Activated CD4-positive, alpha-beta T cell treated with anti-CD3 and anti-CD28 coated beads, Interleukin-2, Interleukin-6, amounts not matched to agents 100 ng/mL and 50 ng/mL, durations not matched to agents 16 hours and 8 hours (primary cell): ENCODE measurements at places on chromosomes 1 and 21.

- no peak for DNase-seq
These were observed 55.5 kb downstream of the PGM1 start for GRCh38 chr1:63648689-63649088.

- no peak for DNase-seq
These were observed 8.0 kb upstream of the BARHL2 start for GRCh38 chr1:90724926-90725656.

DNA sequence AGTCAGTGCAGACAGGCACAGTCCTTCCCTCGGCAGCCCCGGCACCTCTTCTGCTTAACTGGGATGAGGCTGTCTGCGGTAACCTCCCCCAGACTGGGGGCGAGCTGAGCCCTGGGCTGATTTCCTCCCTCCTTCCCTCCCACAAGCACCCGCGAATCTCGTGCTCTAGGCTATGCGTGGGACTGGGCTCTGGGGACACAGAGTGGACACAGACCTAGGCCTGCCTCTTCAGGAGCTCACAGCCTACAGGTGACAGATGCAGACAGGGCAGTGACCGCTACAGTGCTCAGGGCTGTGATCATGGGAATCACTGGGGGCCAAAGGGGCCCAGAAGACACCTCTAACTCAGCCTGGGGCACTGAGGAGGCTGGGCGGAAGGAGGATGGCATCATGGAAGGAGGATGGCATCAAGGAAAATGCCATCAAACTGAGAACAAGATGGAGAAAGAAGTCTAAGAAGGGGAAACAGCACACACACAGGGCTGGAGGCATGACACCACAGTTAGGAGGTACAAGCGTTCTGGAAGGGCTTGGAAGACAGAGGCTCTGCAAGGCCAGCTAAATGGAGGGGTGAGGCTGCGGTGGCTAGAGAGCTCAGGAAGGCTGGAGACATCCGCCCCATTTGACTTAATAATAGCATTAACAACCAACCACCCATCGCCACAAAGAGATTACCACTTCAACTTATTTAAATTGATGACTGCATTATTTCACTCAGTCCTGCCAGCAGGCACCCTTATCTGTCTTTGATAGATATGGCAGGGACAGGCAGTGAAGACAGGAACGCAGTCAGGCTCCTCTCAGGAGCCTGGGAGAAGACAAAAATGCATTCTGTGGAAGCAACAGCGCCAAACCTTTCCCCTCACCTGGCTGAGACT is 4.2 kb downstream of the TTC39A start:
- no peak for DNase-seq

DNA sequence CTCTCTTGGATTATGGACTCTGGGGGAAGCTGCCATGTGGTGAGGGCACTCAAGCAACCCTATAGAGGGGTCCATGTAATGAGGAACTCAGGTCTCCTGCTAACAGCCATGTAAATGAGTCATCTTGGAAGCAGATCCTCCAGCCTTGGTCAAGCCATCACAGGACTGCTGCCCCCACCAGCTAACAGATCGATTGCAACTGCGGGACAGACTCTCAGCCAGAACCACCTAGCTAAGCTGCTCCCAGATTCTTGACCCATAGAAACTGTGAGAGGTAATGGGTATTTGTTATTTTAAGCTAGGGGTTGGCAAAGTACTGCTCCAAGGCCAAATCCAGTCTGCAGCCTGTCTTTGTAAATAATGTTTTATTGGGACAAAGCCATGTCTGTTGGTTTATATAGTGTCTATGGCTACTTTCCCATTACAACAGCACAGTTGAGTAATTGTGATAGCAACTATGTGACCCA is 27.6 kb upstream of the MAP3K7CL start:
- DNase-seq = no peak

- DNase-seq = no peak
These were observed 49.1 kb upstream of the LRRC3 start for GRCh38 chr21:44405948-44406872.

- DNase-seq = no peak
These were observed 74.6 kb downstream of the LMO4 start for GRCh38 chr1:87403061-87403820.

DNA sequence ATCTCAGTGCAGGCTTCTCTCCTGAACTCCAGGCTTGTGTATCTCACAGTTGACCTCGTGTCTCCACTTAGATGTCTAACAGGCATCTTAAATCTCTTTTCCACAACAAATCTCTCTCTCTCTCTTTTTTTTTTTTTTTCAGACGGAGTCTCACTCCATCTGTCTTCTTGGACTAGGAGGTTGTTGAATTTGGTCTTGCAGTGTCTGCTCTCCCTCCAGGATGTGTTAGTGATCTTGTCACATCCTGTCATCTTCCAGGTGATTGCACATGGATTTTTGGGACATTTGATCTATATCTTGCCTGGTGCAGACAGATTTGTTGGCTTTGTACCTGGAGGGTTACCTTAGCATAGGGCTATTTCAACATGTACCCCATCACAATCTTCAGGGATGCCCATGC is 26.5 kb upstream of the KCNA10 start:
- DNase-seq = no peak

- no peak for DNase-seq
These were observed 24.0 kb upstream of the QSOX1 start for GRCh38 chr1:180130651-180131050.

DNA sequence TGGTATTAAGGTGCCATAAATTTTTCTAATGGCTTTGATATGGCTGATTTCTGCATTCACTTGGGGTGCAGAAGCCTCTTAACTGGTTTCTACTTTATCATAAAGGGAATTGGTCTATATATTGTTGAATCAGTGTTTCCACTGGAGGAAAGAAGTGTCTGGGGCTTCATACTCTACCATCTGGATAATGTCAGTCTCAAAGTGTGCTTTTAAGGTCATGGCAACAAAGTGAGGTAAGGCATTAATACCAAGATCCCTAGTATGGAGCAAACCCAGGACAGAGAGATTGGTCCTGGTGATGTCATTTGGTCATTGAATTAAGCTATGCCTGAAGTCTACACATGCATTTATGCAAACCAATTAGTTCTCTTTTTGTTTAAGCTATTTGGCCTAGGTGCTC is 309.9 kb downstream of the DUSP10 start:
- no peak for DNase-seq

GRCh38 chr21:41640748-41641509 is 125.9 kb downstream of the RIPK4 start:
- no peak for DNase-seq

DNA sequence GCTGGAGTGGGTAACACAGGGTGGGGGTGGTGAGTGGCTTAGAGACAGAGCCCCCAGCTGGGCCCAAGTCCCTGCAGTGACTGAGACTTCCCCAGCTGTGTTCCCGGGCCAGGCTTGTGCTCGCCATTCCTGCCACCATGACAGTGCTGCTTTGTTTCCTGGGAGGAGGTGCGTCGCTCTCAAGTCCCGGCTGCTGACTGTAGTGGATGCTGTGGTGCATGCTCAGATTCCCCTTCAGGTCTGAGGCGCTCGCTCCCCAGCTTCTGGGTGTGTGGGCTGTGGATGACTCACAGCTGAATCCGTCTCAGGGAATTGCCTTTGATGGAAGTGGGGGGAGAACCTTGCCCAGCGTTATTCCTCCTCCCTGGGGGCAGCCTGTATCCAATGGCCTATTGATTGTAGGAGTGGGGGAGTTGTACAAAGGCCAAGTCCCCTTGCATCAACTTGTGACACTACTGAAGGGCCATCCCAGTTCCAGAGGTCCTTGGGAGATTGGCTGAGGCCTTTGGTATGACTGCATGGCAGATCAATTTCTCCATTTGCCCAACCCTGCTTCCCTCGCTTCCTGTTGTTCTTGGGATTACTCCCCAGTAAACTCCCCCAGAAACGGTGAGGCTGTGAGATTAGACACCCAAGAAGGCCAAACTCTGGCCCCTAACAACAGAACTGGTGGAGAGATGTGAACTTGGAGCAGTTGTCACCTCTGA is 17.8 kb upstream of the POU3F1 start:
- DNase-seq = no peak

GRCh38 chr1:161733526-161733925 is 12.2 kb downstream of the FCRLB start:
- no peak for DNase-seq

DNA sequence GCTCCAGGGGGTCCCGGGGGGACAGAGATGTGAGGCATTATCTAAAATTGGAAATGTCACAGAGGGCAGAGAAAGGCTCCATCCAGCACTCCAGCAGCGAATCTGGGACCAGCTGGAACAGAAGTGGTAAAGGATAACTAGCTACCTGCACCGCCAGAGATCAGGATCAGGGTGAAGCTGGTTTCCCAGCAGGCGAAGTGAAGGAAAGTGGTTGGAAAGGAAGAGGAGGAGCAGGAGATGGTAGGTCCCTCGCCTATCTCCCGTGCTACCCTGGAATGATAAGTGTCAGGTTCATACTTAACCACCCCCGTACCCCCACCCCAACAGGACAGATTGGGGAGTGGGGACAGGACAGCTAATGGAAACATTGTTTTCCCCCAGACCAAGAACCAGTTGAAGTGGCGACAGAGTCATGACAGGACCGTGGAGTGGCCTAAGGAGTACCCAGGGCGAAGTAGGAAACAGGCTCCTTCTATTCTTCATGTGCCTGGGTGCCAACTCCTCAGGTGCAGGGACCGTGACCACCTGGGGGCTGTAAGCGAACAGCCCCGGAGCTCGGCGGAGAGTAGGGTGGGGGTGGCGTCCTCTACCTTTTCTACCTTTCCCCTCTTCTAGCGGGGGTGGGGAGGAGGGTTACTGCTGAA is 717 bp downstream of the B4GALT3 start:
- no peak for DNase-seq

DNA sequence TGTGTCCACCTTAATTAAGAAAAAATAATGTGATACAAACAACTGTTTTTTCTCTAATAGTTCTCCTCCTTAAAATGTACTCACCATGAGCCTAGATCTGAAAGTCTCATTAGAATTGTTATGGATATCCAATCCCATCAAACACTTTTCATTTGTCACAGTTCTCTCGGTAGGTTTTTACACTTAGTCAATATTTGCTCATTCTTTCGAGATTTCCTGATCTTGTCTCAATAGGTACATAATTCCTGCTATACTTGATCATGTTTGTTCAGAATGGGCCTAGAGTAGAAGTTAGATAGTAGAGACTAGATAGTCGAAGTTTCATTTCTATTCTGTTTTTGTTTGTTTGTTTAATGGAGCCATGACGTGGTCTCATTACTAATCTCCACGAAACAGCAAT is 2005.7 kb downstream of the NCAM2 start:
- no peak for DNase-seq

- DNase-seq = peak; percentile 4
These were observed 2.1 kb downstream of the ADGRL2 start for GRCh38 chr1:81802707-81803430.

- no peak for DNase-seq
These were observed 75.3 kb upstream of the ARTN start for GRCh38 chr1:43858324-43858723.

- peak; percentile 47 for DNase-seq
These were observed 29.7 kb downstream of the SSBP3 start for GRCh38 chr1:54376430-54377039.

- DNase-seq = no peak
These were observed 347.4 kb downstream of the SIPA1L2 start for GRCh38 chr1:232282498-232282897.

- DNase-seq = no peak
These were observed 11.8 kb upstream of the MAB21L3 start for GRCh38 chr1:116099379-116099778.

DNA sequence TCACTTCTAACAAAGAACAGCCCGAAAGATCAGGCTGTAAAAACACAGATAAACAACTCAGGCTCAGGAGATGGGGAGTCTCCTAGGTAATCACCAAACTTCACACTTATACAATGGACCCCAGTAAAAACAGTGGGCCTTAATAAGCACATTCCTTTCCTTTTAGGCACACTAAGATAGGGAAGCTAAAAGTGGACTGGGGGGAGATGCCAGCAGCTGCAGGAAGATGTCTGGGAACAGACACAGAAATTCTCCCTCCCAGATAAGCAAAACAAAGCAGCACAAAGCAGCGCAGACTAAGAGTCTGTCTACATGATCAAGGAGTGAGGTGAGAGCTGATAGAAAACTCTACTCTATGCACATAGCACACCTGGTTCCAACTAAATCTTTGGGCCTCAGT is 29.0 kb upstream of the CTBS start:
- DNase-seq = no peak

- DNase-seq = no peak
These were observed 7.9 kb downstream of the HLX start for GRCh38 chr1:220887202-220887519.

- DNase-seq = no peak
These were observed 24.1 kb upstream of the RNF187 start for GRCh38 chr1:228463009-228463558.

DNA sequence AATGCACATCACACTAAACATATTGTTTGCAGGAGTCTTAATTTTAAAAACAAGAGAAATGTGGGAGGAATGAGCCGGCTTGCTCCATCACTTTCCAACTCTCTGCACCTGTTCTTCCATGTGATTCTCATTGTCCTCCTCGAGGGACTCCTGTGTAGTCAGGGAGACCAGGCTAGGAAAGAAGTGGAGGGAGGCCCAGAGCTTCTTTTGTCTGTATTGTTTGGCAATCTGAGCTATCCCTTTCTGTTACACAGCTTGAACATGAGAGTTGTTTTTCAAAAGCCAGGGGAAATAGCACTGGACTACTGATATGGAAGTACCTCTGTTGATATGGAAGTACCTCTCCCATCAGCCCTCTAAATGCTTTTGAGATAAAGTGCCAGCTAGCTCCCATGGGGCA is 18.8 kb upstream of the LRRC8D start:
- no peak for DNase-seq

DNA sequence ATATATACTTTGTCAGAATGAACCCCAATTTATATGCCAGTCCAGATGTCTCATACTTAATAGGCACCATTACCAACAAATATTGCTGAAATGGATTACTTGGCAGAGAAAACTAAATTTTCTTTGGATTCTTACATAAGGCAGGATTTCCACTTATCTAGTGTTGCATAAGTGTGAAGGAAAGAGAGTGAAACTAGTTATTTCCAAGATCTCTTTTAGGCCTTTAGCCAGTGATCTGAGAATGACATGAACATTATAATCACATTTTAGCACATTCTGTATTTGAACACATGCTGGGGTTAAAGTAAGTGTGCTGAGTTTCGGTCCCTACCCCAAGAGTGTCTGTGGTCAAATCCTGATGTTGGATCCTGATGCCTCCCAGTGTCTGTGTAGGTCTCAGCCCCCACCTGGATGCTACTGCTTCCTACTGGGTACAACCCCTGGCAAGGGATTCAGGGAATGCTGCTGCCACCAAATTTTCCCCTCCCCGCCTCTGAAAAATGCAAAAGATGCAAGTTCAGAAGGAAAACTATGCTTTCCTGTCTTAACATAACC is 11.2 kb downstream of the DDAH1 start:
- DNase-seq = no peak

DNA sequence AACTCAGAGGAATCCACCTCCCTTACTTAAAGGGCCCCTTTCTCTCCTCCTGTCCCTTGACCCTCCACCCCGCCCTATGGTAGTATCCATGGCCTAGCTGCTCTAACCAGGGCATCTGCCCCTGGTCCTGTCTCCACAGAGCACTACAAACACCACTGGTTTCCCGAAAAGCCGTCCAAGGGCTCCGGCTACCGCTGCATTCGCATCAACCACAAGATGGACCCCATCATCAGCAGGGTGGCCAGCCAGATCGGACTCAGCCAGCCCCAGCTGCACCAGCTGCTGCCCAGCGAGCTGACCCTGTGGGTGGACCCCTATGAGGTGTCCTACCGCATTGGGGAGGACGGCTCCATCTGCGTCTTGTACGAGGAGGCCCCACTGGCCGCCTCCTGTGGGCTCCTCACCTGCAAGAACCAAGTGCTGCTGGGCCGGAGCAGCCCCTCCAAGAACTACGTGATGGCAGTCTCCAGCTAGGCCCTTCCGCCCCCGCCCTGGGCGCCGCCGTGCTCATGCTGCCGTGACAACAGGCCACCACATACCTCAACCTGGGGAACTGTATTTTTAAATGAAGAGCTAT is 1.7 kb downstream of the BTG2 start:
- peak; percentile 55 for DNase-seq

GRCh38 chr1:11053758-11054137 is 6.1 kb downstream of the SRM start:
- peak; percentile 30 for DNase-seq
